Kasumi-1 (cell line): ENCODE measurements at places on chromosomes 16 and 17.

DNA sequence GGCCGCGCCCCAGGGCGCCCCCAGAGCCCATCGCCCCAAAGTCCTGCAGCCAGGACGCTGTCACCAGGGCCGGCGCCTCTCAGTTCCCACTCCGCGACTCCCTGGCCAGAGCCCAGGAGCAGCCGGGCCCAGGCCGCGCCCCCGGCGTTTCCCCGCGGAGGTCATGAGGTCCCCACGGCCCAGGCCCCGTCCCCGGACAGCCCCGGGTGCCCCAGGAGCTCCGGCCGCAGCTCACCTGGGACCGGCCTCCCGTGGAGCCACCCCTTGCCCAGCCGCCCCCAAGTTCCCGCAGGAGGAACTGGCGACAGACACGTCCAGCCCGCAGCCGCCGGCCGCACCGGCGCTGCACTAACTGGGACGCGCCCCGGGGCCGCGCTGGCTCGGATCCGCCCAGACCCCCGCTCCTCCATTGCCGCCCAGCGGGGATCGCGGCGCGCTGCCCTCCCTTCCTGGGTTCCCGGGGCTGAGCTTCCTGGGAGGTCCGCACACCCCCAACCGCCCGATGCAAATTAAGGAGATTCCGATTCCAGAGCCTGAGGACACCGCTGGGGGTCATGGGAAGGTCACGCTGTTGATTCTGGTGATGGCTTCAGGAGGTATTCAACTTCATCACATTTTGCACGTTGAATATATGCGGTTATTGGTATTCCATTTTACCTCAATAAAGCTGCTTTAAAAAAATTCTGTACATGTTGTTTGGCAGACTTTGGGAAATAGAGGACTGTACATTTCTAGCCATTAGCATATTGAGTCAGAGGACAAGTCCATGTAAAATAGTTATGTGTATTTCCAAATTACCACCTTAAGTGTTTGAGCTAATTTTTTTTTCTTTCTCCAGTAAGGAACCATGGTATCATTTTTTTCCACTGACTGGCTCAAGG is 9.9 kb downstream of the AHSP start:
- no peak for DNase-seq

DNA sequence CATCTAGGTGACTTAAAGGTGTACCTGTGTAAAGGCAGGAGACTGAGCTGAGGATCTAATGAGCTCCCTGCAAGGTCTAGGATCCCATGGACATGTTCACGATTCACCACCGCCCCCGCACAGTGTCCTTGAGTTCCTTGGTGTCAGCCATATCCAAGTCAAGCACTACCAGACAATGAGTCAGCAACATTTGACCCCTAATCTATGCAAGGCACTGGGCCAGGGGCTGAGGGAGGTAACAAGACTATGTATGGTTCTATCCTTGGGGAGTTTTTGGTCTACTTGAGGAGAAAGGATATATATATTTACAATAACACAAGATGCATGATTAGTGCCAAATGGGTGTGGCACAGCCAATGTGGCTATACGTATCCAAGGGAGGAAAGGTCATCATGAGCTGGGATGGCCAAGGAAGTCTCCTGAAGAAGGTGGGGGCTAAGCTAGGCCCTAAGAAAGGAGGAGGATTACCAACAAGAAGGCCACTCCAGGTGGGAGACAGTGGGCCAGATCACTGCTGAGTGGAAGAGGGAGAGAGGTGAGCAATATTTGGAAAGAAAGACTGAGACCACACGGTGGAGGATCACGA is 35.0 kb downstream of the ITGB3 start:
- DNase-seq = no peak

GRCh38 chr16:12090151-12090530 is 113.6 kb downstream of the SNX29 start:
- no peak for DNase-seq

- no peak for DNase-seq
Measured at GRCh38 chr16:30982548-30983288, 2.3 kb upstream of the HSD3B7 start.

GRCh38 chr17:12118617-12119016 is 97.9 kb downstream of the MAP2K4 start:
- no peak for DNase-seq

DNA sequence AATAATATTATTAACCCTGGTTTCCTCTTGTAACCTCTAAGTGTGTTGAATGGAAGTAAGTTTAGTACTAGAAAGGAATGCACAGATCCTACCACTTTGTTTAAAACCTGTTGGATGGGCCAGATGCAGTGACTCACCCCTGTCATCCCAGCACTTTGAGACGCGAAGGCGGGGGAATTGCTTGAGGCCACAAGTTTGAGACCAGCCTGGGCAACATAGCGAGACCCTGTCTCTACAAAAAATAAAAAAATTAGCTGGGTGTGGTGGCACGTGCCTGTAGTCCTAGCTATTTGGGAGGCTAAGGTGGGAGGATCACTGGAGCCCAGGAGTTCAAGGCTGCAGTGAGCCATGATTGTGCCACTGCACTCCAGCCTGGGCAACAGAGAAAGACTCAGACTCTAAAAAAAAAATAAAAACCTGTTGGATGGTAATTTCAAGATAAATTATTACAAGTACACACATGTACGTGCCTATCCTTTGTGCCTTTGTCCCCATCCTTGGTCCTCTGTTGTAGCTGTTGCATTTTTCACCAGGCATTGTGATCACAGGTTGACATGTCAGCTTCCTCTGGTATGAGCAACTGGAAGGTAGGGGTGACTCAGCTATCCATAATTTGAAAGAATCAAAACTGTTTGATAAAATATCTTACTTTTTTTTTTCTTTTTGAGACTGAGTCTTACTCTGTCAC is 30.7 kb upstream of the METTL9 start:
- DNase-seq = no peak

- DNase-seq = no peak
Measured at GRCh38 chr17:44147812-44148211, 6.1 kb downstream of the HROB start.

DNA sequence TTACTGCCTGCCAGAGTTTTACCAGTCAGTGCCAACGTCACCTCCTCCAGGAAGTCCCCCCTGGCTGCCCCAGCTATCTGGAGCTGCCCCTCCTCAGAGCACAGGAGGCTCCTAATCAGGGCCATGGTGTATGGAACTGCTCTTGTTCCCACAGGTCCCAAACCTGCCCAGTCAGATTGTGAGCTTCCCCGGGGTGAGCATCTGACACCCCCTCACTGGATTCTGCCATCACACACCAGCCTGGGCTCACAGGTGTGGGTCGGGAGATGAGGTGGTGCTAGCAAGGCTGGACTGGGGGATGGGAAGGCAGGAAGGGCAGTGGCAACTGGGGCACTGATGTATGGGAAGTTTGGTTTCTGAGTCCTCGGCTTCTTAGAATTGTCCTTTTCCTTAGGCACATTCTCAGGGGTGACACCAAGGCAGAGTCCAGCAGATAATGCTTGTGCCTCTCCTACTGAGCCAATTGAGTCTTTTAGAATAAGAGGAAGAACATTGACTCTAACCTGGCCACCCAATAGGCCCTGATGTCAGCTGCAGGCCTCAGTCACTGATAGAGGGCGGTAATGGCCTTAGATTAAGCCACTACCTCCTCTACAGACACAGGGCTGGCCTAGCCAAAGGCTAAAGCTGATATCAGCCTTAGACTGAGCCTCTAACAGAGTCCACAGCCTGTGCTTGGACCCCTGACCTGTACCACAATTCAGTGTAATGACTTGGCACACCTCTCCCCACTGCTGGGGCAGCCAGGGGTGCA is 107.9 kb downstream of the WSCD1 start:
- no peak for DNase-seq
